CD4-positive, CD25-positive, alpha-beta regulatory T cell (primary cell): ENCODE measurements at places on chromosomes 7 and 10.

- H3K4me3 ChIP-seq, result no peak overlapping the region
- H3K27me3 ChIP-seq, result no peaks in the 10 kb centered on the region
- H3K27ac ChIP-seq, result no peak overlapping the region
- H3K4me1 ChIP-seq, result no peaks in the 10 kb centered on the region
- H3K36me3 ChIP-seq, result no peaks in the 10 kb centered on the region
- DNase-seq, result no peak
Observed at GRCh38 chr10:112790921-112791320, 159.1 kb upstream of the TCF7L2 start.

- no peaks in the 10 kb centered on the region for H3K36me3 ChIP-seq
- no peaks in the 10 kb centered on the region for H3K4me1 ChIP-seq
- no peak overlapping the region for H3K4me3 ChIP-seq
- no peak for DNase-seq
- H3K27me3 ChIP-seq, result peaks cover 9% of the 10 kb centered on the region
Observed at GRCh38 chr10:71202314-71202713, 10.1 kb upstream of the UNC5B start.

GRCh38 chr10:121108051-121108450 is 256.9 kb downstream of the WDR11 start:
- H3K4me1 ChIP-seq, result no peaks in the 10 kb centered on the region
- no peak overlapping the region for H3K4me3 ChIP-seq
- no peak overlapping the region for H3K27ac ChIP-seq
- H3K27me3 ChIP-seq, result no peaks in the 10 kb centered on the region
- H3K36me3 ChIP-seq, result no peaks in the 10 kb centered on the region

DNA sequence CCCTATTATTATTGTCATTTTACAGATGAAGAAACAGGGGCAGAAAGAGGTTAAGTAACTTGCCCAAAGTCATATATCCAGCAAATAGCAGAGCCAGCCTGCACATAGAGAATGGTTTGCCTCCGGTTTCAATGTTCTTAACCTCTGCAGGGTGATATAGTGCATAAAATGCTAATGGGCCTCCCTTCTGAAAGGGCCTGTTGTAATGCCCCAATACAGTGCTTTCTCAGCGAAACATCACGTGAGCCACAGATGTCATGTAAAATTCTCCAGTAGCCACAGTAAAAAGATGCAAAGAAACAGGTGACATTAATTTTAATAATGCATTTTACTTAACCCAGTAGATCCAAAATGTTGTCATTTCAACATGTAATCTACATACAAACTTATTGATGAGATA is 38.1 kb downstream of the LRGUK start:
- no peaks in the 10 kb centered on the region for H3K27me3 ChIP-seq
- no peak for DNase-seq
- H3K36me3 ChIP-seq, result no peaks in the 10 kb centered on the region
- no peak overlapping the region for H3K27ac ChIP-seq
- H3K4me3 ChIP-seq, result no peak overlapping the region
- H3K4me1 ChIP-seq, result no peaks in the 10 kb centered on the region

DNA sequence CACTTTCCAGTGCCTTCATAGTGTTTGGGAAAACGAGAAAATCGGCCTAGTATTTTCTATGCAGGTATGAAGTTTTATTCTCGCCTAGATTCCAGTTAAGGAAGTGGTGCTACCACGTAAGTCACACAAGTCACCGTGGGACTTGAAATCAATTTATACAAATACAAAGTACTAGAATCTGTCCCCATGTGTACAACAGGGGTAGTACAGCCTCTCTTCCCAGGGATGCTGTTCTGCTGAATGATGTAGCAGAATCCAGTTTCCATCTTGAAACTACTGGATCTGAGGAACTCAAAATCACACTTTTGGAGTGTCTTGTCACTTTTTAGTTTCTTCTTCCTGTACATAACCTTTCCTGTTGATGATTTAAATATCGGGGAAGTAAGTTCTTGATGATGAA is 129.4 kb downstream of the SFMBT2 start:
- DNase-seq, result no peak
- H3K4me3 ChIP-seq, result no peak overlapping the region
- H3K27me3 ChIP-seq, result no peaks in the 10 kb centered on the region
- H3K4me1 ChIP-seq, result no peaks in the 10 kb centered on the region
- no peak overlapping the region for H3K27ac ChIP-seq
- H3K36me3 ChIP-seq, result no peaks in the 10 kb centered on the region

DNA sequence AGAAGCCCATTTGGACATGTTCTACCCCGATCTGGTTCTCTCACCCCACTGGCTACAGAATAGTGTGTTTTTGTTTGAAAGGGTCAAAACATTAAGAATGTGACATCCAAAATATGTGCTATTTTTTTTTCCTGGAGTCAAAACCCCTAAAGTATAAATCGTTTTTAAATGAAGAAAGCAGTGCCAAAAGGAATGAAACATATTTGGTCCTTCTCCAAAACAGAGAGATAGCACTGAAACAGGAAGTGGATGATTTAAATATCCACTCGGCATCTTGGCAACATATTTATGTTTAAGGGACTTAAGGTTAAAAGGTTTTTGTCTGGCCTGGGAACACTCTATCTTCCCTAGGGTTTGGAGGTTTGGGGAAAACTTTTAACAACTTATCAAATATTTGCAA is 32.3 kb downstream of the CALD1 start:
- no peak overlapping the region for H3K27ac ChIP-seq
- H3K36me3 ChIP-seq, result no peaks in the 10 kb centered on the region
- no peaks in the 10 kb centered on the region for H3K27me3 ChIP-seq
- H3K4me3 ChIP-seq, result no peak overlapping the region

- H3K27me3 ChIP-seq, result no peaks in the 10 kb centered on the region
- peaks cover 50% of the 10 kb centered on the region for H3K4me1 ChIP-seq
- peak overlapping the region; percentile 94 for H3K4me3 ChIP-seq
- H3K27ac ChIP-seq, result peak overlapping the region; percentile 92
Observed at GRCh38 chr7:33040803-33041516, 21.6 kb downstream of the NT5C3A start.

GRCh38 chr7:66950311-66950710 is 29.3 kb downstream of the TMEM248 start:
- no peak overlapping the region for H3K4me3 ChIP-seq
- no peak for DNase-seq
- no peaks in the 10 kb centered on the region for H3K4me1 ChIP-seq
- peaks cover 85% of the 10 kb centered on the region for H3K36me3 ChIP-seq

DNA sequence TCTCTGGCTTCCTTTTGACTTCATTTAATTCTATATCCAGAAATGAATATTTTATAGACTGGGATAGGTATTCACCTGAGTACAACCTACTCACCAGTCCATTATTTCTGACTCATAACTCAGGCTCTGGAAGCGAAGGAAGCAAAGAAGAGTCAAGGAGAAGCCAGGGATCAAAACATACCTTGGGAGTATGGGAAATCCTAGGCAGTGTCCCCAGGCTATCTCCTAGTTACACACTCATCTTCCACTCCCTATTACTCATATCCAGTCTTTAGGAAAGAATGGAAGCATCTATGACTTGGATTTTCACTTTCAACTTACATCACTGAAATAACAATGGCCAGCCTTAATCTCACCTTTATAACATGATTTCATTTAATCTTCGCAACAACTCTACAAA is 40.9 kb upstream of the ELAPOR2 start:
- no peak overlapping the region for H3K4me3 ChIP-seq
- H3K4me1 ChIP-seq, result no peaks in the 10 kb centered on the region
- no peaks in the 10 kb centered on the region for H3K36me3 ChIP-seq
- H3K27ac ChIP-seq, result no peak overlapping the region

- H3K4me1 ChIP-seq, result no peaks in the 10 kb centered on the region
- H3K4me3 ChIP-seq, result no peak overlapping the region
- H3K27ac ChIP-seq, result no peak overlapping the region
- no peaks in the 10 kb centered on the region for H3K36me3 ChIP-seq
- no peak for DNase-seq
Observed at GRCh38 chr10:62851442-62851841, 35.3 kb upstream of the EGR2 start.
